ENCODE measurements at places on chromosomes 2 and 18.

- no peak for DNase-seq
These were observed 111.1 kb downstream of the AP1S3 start for GRCh38 chr2:223725986-223726970.

- no peak for DNase-seq
These were observed 23.6 kb downstream of the QPCT start for GRCh38 chr2:37367984-37368383.

DNA sequence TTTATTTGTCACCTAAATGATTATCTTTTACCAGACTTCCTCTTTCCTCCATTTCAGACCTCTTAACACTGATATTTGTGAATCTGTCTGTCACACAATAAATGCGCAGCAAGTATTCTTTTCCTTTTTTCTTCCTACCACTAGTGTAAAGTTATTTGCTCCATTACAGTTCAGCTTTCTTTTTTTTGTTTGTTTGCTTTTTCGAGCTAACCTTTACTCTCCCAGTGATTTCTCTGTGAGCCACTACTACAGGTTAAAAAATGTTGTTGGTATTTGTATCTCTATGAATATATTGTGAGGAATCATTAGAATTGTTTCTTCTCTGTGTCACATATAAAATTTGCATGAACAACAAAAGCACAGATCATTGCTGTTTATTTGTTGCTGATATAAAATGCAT, 854.0 kb upstream of the GCFC2 start:
- no peak for DNase-seq

- peak; percentile 90 for DNase-seq
These were observed 1.0 kb downstream of the RTN4 start for GRCh38 chr2:55049043-55049820.

GRCh38 chr18:3008541-3008940, 4.4 kb downstream of the LPIN2 start:
- peak; percentile 28 for DNase-seq

DNA sequence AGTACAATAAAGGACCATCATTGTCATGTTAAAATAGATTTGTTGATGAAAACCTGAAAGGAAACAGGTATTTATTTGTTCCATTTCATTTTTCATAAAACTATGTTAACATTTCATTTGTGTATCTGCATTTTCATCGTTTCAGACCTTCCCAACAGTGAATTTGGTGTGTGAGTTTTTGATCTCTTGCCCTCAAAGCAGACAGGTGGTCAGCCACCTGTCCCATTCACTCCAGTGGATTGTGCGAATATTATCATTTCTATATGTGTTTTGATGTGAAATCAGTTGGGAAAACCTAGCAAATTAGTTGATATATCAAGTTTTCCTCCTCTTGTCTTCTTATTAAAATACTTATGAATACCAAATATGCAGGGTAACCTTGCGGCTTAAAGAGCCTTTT, 25.4 kb upstream of the ATP5MC3 start:
- DNase-seq: no peak

DNA sequence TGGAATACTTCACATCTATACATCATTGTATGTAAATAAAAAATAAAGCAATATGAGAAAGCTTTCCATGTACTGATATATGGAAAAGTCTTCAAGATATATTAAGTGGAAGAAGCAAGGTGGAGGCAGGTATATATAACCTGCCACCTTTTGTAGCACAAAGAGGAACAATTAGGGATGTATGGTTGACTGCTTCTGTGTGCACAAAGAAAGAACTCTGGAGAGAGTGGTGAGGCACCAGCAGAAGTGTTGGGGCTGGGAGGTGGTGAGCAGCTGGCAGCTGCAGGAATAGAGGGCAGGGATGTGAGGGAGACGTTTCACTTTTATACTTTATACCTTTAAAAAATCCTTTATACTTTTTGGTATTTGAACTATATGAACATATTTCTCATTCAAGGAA, 26.1 kb downstream of the KIF5C start:
- DNase-seq: no peak

DNA sequence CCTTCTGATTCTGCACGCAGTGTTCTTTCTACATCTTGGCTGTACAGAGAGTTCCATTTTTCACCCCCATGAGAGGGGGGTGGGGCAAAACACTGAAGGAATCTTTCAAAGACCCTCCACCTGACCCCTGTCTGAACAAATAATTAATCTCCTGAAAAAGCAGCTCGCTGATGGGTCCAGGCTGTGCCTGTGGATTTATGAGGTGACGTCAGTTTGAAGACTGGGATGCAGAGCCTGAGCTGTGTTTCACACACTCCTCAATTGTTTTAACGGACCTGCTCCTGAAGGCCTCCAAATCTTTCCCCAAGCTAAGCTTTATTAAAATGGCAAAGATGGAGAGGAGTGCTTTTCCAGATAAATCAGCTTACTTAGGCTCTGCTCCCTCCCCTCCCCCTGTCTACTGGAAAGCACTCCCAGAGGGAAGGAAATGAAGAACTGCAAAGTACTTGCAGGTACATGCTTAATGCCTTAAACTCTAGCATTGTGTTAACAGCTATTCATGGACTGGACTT, 390.2 kb upstream of the TNP1 start:
- DNase-seq: no peak

- DNase-seq: no peak
These were observed 31.8 kb downstream of the SALL3 start for GRCh38 chr18:79011300-79011870.

DNA sequence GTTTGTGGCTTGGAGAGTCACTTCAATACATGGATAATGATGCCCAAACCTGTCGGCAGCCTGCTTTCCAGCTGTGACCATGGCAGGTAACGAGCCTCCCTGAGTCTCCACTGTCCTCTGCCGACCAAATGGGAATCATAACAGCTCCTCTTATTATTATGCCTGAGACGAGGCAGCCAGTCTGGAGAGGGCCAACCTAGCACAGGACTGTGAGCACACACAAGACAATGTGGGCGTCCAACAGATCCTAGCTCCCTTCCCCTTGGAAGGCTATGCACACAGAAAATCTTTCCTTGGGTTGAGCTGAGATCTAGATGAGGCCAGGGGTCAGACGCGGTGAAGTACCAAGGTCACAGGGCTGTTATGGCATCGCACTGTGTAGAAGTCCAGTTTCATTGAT, 890 bp upstream of the SLC4A3 start:
- no peak for DNase-seq

- DNase-seq: no peak
These were observed 10.1 kb upstream of the RIOK3 start for GRCh38 chr18:23442958-23443357.

GRCh38 chr2:181185421-181185820, 205.0 kb downstream of the UBE2E3 start:
- peak; percentile 44 for DNase-seq

- no peak for DNase-seq
These were observed 18.1 kb upstream of the MAPRE3 start for GRCh38 chr2:26952374-26952773.

DNA sequence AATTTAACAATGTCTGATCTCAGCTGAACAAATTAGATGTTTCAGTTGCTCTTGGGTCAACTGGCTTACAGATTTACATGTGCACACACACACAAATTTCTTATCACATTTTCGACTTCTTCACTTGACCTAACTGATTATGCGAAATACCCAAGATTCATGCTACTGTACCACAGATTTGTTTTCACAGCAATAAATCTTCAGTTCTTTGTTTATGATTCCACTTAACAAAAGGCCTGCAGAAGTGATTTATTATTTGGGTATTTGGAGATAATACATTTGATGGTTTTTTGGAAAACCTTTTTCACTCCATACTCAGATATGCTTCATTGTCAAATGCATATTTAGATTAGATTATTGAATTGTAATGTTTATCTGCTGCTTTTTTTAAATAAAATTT, 129.0 kb downstream of the GALNT1 start:
- no peak for DNase-seq

DNA sequence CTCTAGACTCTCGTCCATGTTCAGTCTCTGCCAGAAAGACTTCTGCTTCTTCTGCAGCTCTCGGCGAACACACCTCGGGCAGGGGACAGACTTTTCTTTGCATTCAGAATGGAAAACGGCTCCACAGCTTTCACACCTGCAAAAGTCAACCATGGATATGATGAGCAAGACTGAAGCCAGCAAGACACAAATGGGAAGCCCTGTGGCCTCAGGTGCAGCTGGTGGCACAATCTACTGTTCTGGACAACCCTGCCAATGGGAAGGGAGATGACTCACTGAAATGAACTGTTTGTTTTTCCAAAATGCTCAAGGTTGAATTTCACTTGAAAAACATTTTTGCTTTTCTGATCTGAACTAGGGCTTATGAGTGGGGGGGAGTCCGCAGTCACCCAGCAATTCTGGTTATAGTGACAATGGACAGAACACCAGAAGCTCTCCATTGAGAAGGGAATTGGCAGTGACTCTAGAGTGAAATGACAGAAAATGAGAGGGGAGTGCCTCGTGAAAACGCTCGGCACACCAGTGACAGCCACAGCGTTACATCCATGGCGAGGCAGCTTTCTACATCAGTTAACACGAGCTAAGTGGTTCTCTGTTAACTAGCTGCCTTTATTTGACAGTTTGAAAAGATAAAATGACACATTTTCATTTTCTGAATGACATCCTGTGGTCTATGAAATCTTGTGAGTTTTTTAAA, 58.8 kb upstream of the FZD5 start:
- no peak for DNase-seq

- DNase-seq: no peak
These were observed 1.7 kb downstream of the TMEM127 start for GRCh38 chr2:96264086-96264485.

DNA sequence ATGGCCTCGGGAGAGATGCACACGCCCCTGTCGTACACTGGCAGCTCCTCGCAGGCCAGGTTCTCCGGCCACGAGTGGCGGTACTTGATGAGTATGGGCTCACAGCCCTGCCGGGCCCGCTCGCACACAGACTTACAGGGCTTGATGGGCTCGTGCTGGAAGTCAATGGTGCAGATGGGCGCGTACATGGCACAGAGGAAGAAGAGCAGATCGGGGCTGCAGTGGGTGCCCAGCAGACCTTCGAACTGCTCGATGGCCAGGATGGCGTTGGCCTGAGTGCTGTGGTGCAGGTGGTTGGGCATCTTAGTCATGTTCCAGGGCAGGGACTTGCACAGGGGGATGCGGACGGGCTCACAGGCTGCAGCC, 359 bp downstream of the FRZB start:
- DNase-seq: no peak

GRCh38 chr2:72891091-72891818, 4.0 kb downstream of the SPR start:
- peak; percentile 87 for DNase-seq

DNA sequence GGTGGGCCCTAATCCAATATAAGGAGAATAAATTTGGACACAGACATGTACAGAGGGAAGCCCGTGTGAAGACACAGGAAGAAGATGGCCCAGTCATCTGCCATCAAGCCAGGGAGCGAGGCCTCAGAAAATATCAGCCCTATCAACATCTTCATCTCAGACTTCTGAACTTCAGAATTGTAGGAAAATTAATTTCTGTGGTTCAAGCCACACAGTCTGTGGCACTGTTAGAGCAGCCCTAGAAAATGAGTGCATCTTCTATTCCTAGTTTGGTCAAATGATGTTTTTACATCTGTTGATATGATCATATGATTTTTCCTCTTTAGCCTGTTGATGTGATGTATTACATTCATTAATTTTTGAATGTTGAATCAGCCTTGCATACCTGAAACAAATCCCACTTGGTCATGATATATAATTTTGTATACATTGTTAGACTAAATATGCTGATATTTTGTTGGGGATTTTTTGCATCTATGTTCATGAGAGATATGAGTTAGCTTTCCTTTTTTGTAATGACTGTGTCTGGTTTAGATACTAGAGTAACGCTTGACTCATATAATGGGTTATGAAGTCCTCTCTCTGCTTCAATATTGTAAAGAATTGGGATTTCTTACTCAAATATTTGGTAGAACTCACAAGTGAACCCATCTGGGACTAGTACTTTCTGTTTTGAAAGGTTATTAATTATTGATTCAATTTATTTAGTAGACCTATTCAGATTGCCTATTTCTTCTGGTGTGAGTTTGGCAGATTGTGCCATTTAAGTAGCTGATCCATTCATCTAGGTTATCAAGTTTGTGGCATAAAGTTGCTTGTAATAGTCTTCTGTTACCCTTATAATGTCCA, 451.4 kb downstream of the EIPR1 start:
- no peak for DNase-seq

DNA sequence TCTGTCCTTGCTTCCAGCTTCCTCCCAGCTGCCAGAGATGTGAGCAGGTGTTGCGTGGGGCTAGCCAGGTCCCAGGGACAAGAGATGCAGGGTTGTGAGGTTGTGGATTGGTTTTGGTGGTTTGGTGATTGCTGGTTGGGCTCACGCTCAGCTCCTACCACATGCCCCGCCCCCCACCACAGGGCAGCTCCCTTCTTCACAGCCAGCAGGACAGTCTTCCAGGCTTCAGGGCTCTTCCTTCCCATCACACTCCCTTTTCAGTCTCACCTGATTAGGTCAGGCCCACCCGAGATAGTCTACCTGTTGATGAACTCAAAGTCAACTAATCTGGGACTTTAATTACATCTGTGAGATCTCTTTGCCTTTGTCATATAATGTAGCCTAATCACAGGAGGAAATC, 52.0 kb upstream of the GLI2 start:
- no peak for DNase-seq

DNA sequence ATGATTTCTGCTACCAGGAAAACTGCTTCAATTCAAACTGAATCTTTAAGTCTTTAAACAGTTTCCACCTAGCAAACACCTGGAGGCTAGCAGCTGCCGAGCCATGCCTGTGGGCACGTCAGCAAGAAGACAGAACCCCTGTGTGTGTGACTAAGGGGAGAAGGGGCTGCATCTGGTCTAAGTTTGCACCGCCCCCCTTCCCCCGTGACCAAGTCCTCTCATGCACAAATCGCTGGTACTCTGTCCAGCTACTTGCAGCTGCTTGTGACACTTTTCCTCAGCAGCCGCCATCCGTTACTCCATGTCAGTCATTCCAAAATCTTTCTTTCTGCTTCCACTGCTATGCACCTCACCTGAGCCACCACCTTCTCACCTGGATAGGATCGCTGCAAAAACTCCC, 355.0 kb downstream of the SS18 start:
- no peak for DNase-seq

DNA sequence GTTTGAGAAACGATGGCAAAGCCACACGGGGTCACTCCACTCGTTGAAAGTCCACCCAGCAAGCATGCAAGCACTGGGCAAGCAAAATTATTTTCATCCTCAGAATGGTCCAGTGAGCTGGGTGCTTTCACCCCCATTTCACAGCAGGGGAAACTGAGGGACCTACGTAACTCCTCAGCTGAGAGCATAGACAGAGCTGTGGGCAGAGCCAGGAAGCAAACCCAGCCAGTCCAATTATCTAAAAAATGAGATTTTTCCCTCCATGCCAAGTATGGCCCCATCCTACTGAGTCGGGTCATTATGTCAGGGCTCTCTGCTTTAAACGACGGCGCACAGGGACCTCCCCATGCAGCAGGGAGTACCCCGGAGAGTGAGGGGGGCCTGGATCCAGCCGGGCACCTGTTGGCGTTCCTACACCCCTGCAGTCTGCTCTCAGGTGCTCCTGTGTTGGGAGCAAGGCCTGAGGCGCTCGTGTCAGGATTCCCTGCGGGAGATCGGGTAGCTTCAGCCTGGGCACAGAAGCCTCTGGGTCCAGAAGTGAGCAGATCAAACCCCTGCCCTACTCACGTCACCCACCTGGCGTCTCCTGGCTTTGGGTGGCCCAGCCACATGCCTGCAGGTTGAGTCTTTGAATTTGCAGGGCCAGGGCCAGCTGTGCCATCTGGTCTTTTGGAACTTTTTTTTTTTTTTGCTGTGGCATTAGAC, 17.3 kb downstream of the TWIST2 start:
- DNase-seq: no peak
